ENCODE measurements at places on chromosomes 5 and 9.

GRCh38 chr5:119331566-119332095 is 24.2 kb upstream of the TNFAIP8 start:
- DNase-seq: no peak

DNA sequence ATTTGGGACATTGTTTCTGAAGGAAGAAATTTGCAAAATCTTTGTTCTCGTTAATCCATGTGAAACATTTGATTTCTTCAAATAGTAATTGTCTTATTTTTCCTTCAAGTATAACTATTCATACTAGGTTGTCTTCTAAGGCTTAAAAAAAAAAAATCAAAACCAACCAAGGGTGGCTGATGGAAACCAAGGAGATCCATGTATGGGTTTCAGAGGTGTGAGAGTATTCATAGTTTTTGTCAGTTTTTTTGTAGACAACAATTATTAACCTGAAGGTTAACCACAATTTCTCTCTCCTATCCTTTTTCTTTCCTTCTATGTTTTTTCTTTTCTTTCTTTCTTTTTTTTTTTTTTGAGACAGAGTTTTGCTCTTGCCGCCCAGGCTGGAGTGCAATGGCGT is 35.4 kb downstream of the KDM4C start:
- no peak for DNase-seq

- DNase-seq: no peak
Observed at GRCh38 chr5:80172067-80172695, 83.7 kb downstream of the SERINC5 start.

DNA sequence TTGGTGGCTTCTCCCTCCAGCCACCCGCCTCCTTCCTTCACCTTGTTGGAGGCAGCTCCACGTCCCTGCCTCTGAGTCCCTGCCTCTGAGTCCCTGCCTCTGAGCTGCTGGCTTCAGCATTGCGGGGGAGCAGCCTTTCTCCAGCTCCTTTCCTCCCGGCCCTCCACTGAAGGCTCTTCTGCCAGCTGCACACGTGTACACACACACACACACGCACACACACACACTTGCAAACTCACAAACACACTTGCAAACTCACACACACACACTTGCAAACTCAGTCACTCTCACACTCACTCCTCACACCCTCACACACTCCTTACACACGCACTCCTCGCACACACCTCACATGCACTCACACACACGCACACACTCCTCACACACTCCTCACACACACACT is 45.1 kb downstream of the C9orf50 start:
- DNase-seq: no peak

DNA sequence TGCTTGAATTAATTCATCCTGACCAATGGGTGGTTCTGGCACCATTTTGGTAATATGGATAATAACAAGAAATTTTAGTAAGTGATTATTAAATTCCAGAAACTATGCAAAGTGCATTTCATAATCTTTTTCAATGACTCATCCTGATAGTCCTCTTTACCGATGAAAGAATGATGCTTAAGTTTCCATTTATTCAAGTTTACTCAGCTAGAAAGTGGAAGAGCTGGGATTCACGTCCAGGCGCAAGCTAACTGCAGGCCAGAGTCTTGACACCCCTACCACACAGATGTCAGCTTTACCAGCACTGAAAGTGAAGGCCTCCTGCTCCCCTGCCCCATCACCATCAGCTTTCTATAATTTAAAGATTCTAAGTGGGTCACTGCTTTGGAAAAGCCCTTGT is 493.5 kb upstream of the WWC1 start:
- DNase-seq: no peak

DNA sequence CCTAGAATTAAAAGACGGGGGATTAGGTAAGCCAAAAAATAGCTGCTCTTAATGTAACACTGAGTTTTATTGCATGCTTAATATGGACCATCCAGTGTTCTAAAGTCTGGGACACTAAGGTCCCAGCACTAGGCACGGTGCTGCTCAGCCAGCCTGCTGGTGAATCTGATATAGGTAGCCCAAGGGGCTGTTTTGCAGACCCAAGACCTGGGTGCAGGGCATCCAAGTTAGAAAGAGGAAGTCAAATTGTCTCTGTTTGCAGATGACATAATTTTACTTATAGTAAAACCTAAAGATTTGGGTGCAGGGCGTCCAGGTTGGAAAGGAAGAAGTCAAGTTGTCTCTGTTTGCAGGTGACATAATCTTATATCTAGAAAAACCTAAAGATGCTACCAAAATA is 17.8 kb downstream of the IFNA5 start:
- no peak for DNase-seq

DNA sequence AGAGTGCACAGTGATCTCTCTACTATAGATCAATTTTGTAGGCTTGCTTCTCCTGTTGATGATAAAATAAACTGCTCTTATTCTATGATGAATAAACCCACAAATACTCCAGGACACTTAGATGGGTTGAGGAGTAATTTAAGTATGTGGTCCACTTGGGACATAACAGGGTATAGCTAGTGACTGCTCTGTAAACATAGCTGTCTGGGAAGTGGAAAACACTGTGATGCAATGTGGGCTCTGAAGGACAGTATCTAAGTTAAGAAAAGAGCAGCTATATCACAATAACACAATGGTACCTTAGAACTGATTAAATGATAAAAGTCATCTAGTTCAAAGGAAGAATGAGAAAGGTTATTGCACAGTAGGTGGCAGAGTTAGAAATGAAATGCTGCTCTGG is 294.3 kb upstream of the HAPLN1 start:
- no peak for DNase-seq

- no peak for DNase-seq
Observed at GRCh38 chr5:35229076-35230037, 930 bp downstream of the PRLR start.

- DNase-seq: no peak
Observed at GRCh38 chr5:30650311-30650710, 543.2 kb upstream of the CDH6 start.

DNA sequence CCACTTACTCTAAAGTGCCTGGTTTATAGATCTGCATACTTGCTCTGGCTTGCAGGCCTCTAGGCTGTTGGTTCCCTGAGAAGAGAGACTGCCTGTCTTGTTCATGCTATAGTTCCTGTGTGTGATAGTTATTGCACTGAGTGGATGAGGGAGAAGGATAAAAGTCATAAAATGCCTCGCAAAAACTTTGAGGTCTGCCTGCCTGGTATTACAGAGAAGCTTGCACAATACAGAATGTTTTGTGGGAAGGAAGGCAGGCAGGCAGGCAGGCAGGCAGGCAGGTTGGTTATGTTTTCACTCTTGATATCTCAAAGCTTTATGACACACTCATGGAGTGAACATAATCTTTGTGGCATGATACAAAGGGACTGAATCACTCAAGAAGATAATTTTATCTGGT is 287.1 kb downstream of the SLIT3 start:
- DNase-seq: no peak

DNA sequence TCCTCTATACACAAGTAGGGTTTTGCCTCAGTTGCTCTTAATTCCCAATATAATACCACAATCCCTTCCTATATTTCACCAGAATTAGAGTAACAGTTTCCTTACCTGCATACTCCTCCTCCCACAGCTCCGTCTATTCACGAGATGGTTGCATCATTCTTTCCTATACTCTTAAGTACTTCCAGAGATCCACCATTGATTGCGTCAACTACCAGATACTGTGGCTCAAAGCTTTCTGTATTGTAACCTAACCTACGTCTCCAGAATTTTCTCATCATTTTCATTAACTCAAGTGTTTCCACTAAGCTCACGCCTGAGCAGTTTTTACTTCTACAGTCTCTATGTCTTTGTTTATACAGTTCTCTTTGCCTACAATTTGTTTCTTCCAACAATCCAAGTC is 31.2 kb upstream of the MINAR2 start:
- DNase-seq: no peak

DNA sequence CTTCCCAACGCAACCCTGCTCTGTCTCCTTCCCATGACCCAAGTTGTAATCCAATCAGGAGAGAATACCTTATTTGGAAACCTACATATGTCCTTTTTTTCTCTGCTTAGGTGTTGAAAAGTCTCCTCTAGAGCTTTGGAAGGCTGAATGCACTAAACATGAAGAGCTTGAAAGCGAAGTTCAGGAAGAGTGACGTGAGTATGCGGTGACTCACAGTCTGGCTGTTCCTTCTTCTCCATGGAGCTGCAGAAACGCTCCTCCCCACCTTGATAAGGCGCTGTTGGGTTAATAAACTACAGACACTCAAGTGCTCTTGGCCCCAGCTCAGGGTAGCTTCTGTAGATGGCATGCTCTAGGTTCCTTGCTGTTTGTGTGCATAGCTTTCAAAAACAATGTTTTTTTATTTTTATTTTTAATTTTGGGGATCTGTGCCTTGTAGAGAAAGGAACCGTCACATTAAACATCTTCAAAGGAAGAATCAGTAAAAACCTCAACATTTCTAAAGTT is 30.7 kb downstream of the RAI14 start:
- DNase-seq: no peak

DNA sequence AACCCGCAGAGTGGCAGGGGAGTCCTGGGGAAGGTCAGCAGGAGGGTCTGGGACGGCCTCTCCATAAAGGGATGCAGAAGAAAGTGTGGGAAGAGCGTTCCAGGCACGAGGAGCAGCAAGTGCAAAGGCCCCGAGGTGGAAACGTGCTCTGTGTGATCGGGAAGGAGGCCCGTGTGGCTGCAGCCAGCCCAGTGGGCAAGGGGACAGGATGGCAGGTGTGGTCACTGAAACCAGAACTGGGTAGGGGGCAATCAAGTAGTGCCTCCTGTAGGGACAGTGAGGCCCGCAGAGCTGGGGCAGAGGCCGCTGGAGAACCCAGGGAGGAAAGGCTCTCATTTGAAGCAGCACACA is 16.3 kb upstream of the LAMC3 start:
- no peak for DNase-seq

DNA sequence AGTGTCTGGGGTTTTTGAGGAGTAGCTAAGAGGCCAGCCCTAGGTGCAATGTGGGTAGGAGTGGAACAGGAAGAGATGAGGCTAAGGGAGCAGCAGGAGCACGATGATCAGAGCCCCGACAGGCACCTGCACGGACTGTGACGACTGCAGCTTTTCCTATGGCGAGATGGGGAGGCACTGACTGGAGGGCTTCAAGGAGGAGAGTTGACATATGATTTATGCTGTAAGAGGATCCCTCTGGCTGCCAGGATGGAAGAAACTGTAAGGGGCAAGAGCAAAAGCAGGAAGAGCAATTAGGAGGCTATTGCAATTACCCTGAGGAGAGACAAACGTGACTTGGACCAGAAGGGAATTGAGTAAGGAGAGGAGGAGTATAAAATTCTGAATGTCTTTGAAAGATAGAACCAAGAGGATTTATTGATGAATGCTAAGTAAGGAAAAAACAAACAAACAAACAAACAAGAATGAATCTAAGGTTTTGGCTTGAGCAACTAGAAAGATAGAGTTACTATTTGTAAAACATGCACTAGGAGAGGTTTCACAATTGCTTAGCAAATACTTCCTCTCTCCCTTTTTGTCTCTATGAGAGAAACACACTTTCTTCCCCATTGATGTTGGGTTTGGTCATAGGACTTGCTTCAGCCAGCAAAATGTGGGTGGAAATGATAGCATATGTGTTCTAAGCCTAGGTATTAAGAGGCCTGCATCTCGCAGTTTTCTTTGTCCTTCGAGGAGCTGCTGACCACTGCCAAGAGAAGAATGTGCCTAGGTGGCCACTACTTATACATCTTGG is 32.9 kb downstream of the TRPC7 start:
- DNase-seq: no peak

GRCh38 chr5:90553711-90554110 is 4.9 kb upstream of the ADGRV1 start:
- DNase-seq: no peak

DNA sequence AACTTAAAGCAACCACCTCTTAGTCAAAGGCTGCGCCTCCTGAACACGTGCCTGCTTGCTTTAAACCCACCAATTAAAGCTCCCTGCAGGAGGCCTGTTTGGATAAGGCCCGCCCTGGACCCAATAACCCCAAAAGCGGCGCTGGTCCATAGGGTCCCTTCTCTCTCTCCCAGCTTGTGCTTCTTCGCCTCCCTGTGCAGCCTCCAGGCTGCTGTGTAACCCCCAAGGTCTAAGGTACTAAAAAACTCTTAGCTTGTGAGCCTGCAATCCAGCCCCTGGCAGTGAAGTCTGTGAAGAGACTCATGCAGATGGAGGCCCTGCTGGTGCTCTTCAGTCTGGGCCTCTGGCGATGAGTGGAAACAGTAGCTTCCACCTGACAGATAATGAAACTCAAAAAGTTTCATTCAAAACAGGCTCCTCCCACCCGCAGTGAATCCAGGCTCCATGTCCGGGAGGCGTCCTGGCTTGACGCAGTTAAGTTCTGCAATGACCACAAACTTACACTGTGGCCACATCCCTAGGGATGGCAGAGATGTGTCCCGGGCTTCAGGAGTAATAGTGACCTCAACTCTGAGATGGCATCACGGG is 97.3 kb downstream of the PRRT1B start:
- DNase-seq: no peak

GRCh38 chr9:83572524-83572923 is 34.3 kb upstream of the FRMD3 start:
- no peak for DNase-seq

GRCh38 chr9:9246726-9247125 is 1366.1 kb downstream of the PTPRD start:
- DNase-seq: no peak

- DNase-seq: no peak
Observed at GRCh38 chr5:68928617-68929302, 165.1 kb upstream of the SLC30A5 start.
